RCC 7860 (cell line): ENCODE measurements at places on chromosomes 3 and 15.

- no peak for DNase-seq
Measured at GRCh38 chr15:35126236-35126635, 41.1 kb upstream of the NANOGP8 start.

GRCh38 chr15:59247364-59247763, 40.7 kb downstream of the LDHAL6B start:
- DNase-seq, result peak; percentile 37

GRCh38 chr15:65086680-65087111, 10.2 kb downstream of the KBTBD13 start:
- no peak for DNase-seq

DNA sequence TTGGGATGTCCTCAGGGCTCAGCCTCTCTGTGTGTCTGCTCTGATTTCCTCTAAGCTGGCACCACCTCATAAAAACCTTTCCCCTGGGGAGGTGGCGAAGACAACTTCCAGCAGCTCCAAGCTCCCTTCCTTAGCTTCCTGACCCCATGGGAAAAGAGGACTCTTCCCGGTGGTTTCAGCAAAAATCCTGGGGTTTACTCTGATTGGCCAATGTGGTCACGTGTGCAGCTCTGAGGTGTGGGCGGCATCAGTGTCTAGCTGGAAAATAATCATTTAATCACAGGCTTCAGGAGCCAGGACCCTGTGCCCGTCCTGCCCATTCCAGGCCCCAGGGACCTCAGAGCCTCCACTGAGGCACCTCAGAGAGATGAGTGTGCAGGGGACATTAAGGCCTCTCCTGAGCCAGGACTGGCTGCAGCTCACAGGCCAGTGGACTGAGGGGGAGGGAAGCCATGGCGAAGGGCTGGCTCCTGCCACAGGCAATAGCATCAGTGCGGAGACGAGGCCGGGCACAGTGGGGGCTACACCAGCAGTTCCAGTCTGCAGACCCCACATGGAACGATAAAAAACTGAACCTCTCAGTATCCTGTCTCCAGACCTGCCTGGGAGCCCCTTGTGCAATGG, 104.1 kb downstream of the TPRA1 start:
- no peak for DNase-seq

DNA sequence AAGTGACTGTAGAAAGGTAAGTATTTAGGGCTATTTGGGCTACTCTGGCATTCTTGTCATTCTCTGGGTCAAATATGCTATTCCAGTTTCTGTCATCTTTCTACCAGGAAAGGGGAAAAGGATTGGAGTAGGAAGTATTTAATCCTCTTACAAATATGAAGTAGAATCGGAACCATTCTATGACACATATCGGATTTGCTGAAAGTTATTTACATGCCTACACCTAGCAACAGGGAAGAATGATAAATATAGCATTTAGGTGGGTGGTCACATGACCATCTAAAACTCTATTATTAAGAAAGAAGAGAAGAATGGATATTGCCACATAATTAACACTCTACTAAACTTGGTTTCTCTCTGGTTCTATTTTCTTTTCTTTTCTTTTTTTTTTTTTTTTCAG, 1353.1 kb downstream of the ZPLD1 start:
- no peak for DNase-seq

GRCh38 chr15:26967719-26968269, 3.2 kb upstream of the GABRG3 start:
- no peak for DNase-seq

- no peak for DNase-seq
Measured at GRCh38 chr15:57730876-57731275, 24.4 kb downstream of the POLR2M start.

- DNase-seq, result no peak
Measured at GRCh38 chr15:80107774-80108173, 45.0 kb upstream of the FAH start.

- DNase-seq, result no peak
Measured at GRCh38 chr3:168844472-168844871, 748.7 kb upstream of the GOLIM4 start.

- no peak for DNase-seq
Measured at GRCh38 chr3:44105571-44105970, 136.1 kb upstream of the TOPAZ1 start.

DNA sequence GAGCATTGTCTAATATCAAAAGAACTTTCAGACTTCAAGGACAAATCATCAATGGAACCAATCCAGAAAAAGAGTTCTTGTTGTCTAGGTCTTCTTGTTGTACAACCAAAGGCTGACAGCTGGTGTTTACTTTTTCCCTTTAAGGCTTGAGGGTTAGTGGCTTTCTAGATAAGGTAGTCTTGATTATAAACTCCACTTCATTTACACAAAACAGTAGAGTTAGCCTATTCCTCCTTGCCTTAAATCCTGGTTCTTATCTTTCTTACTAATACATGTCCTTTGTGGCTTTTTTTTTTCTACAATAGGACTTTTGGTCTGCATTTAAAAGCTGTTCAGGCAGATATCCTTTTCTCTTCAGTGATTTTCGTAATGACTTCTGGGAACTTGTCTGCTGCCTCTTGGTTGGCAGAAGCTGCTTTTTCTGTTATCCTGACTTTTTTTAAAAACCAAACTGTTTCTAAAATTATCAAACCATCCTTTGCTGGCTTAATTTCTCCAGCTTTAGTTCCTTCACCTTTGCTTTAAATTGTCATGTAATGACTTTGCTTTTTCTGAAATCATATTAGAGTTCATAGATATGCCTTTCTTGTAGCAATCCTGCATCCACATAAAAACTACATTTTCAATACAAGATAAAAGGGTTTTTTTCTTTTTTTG, 44.8 kb downstream of the STRIT1 start:
- DNase-seq, result no peak

DNA sequence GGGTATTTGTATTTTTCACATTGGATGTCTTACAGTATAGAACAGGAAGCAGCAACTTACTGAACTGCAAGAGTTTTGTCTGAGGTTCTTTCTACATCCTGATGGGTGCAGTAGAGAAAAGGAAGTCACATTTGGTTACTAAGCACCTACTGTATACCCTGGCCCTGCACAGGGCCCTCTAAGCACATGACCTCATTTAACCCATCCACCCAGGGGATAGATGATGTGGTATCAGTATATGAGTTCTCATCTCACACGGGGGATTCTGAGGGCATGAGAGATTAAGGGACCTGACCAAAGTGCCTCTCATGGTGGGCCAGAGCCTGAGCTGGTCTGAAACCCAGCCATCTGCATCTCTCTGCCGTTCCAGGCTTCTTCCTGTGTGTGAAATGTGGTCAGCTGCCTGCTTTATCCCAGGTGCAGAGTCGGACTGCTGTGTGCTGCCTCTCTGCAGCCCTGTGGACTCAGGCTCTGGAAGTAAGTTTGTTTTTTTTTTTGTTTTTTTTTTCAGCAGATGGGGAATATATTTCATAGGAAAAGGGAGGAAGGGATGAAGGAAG, 17.9 kb downstream of the SLC6A11 start:
- DNase-seq, result no peak

- peak; percentile 94 for DNase-seq
Measured at GRCh38 chr3:4741404-4742307, 237.6 kb upstream of the BHLHE40 start.

DNA sequence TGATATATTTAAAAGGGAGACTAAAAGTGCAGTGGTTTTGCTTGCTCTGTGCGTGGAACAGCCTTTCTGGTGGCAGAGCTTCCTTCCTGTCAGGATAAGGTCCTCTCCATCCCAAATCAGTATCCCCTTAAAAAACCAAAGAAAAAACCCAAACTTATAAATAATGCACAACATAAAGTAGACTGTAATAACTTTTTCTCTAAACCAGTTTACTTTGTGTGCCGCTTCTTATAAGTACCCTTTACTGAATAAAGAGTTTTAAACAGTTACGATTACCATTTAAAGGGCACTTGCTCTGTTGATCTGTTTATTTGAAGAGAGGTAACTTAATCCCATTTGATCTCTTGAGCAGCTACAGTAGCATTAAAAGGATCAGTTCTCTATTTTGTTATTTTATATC, 2.5 kb downstream of the PIK3CA start:
- no peak for DNase-seq

GRCh38 chr3:132616780-132617179, 19.7 kb downstream of the ACKR4 start:
- DNase-seq, result no peak

DNA sequence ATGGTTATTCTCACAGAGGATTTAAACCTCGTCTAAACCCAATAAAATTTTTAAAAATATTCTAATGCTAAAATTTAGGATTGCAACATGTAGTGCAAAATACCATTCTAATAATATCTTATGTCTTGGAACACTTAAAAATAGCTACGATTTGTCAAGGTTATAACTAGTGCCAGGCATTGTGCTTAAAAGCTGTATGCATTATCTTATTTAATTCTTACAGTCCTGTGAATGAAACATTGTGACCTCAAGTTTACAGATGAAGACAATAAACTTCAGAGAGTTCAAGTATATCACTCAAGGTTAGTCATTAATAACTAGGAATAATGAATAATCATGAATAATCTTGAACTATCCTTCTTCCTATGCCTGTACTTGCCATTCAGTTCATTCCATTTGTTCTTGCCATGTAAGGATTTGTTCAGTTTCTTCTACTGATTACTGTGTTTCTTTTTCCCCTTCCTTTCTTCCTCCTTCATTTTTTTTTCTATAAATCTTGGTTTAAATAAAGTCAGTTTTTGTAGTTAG, 897.6 kb upstream of the NR2F2 start:
- no peak for DNase-seq

GRCh38 chr3:57876632-57877031, 120.5 kb downstream of the SLMAP start:
- DNase-seq, result no peak

DNA sequence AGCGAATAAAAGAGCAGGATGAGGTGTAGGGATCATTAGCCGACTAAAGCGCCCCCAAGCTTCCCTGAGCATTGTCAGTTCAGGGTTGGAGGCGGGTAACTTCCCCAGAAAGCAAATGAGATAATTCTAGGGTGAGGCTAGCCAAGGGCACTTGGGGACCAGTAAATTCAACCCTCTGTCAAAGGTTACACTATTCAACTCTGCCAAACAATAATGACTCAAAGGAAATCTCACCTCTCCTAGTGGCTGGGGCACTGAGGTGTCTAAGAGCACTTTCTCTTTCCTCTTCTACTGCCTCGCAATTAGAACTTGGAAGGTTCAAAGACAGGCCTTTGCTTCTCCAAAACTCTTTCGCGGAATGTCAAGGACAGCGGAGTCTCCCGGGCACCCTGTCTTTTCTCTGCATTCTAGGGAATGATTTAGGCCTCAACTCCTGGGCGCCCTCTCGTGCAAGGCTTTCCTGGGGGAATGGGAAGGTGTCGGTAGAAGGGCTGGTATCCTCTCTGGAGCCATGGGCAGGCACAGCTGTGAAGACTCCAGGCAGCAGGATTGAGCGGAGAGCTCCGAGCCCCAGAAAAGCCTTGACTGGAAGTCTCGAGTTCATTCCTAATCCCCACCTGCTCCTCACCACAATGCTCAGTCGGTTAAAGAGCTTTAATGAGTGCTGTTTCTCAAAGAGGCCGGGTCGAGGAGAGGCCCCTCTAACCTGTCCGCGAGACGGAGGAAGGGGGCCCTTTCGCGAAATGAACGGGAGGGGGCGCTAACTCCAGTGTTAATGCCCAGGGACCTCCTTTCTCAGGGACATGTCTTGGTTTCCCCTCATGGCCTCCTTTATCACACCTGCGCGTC, 21.9 kb downstream of the ZIC4 start:
- DNase-seq, result no peak

DNA sequence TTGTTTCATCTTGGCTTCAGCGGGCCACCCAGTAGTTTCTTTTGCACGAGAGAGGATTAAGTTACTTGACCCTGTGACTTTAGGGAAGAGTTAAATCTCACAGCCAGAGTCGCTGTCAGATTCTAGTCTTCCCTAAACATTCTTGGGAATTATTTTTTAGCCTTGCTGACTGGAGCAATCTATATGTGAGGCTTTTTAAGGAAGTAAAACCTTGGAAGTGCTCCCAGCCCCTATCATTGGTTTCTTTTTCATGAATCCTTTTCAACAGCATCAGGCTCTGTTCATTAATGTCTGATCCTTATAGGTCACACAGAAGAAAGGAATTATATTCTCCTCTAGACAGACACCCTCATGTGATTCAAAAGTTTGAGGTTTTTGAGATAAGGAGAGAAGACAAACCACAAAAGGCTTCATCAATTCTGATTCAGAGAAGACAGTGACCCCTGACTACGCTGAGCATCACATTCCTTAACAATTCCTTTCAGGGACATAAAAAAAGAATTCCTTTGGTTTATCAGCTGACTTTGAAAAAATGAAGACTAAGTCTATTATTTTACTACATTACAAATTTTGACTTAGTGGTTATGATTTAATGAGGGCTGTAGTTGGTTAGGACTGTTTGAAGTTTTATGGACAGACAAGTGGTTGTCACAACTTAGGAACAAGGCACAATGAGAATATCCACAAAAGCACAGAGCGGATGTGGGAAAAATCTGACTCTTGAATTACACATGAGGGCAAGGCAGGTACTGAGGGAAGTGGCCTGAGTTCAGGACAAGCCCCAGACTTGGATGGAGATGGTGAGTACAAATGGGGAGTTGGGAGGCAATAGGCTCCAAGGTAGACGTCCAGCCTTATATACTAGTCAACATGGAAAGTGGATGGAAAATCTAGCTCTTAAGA, 171.1 kb upstream of the STT3B start:
- peak; percentile 96 for DNase-seq

- DNase-seq, result no peak
Measured at GRCh38 chr15:31957581-31957980, 72.7 kb upstream of the CHRNA7 start.

GRCh38 chr3:183962807-183963206, 54.9 kb downstream of the ABCC5 start:
- DNase-seq, result no peak

DNA sequence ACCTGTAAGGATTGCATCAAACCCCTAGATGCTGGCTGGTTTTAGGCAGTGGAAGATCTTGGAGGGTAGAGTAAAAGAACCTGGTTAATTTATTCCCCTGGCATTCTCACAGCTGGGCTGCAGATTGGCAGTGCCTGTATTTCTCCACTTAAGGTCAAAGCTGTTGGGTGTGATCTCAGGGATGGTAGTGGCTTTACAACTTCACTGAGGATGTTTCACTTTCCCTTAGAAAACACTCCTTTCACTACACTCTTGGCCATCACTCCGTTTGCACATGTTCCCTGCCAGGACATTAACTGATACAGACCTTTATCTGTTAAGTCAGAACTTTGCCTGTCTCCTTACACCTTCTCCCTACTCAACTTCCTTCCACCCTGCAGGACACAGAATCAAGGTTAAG, 779.1 kb upstream of the SEMA6D start:
- no peak for DNase-seq

DNA sequence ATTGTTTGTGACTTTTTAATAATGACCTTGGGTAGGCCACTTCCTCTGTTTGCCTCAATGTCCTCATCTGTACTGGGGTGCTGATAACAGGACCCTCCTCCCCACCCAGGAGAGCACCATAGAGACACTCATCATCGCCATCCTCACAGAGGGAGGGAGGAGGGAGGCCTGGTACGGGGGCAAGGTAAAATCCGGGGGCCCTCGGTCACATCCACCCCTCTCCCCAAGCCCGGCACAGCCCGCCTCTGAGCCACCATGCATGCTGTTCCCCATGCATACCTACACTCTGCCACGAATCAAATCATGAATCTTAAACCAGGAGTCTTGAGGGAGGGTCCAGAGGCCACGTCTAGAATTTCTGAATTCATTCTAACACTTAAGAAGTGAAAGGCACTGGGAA, 74.9 kb upstream of the IQSEC1 start:
- no peak for DNase-seq
